NCI-H526 treated with DMSO at 0.1 percent for 48 hours (cell line): ENCODE measurements at places on chromosomes 6 and 20.

- no peak for DNase-seq
These were observed 215.8 kb upstream of the FOXA2 start for GRCh38 chr20:22800129-22800528.

DNA sequence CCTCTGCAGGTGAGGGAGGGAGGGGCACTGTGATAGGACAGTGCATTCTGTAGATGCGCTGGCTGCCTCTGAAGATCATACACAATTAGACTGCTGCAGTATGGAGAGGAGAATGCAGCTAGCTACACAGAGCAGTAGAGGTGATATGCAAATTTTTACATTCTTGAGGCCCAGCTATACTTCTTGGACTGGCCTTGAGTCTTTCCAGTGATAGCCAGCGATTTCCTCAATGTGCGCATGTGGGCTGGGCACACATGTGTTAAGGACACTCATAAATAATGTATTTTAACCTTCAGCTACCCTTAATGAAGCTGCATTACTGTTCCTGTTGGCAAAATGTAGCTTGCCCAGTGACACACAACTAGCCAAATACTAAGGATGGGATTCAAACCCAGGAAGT is 19.0 kb downstream of the TTPAL start:
- no peak for DNase-seq

- DNase-seq = no peak
These were observed 238.6 kb downstream of the BTBD3 start for GRCh38 chr20:12156252-12156651.

DNA sequence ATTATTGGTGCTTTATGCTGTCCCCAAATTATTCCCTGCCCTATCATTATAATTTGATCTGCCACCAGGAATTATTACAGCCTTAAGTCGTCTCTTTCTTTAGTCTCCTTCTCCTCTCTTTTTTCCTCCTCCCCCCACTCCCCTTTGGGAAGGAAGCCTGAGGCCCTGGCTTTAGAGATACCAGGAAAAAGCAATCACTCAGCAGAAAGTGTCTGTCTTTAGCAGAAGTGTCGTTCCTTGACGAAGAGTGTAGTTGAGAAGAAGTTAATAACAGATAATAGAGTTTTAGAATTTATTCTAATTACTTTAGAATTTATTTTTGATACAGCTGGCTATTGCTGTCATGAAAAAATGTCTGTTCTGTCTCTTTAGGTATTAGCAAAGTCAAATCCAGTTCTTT is 16.5 kb downstream of the LIN28B start:
- no peak for DNase-seq

DNA sequence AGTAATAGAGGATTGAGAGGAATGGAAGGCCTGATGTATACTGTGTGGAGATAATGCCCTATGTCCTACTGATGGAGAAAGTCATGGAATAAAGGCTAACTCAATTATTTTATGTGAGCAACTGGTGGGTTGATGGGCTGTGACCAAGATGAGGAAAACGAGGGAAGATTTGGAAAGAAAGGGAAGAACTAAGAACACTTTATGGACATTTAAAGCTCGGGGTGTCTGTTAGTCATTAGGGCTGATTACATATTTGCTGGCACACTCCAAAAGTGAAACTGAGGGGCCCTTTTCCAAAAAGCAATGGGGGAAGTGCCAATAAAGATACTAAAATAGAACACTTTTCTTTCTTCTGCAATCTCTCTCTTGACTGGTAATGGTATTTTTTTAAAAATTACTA is 439.5 kb downstream of the PLCB1 start:
- no peak for DNase-seq

GRCh38 chr20:17674722-17675518 is 7.1 kb downstream of the RRBP1 start:
- no peak for DNase-seq

DNA sequence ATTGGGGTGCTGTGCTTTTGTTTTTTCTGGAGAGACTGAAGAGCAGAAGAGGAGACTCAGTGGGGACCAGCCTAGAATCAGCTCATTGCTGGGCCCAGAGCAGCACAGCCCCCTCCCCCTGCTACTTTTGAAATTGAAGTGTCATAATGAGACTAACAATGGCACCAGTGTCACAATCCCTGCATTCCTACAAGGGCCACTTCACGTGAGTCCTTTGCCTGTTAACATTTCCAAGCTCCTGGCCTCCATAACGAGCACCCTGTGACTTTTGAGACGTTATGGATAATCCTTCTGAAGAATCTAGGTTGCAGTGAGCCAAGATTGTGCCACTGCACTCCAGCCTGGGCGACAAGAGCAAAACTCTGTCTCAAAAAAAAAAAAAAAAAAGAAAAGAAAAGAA is 41.7 kb downstream of the CNBD2 start:
- DNase-seq = no peak

- no peak for DNase-seq
These were observed 33.6 kb upstream of the FUCA2 start for GRCh38 chr6:143545165-143545564.

GRCh38 chr6:25173951-25174474 is 105.2 kb upstream of the CARMIL1 start:
- no peak for DNase-seq

GRCh38 chr6:26240157-26241032 is 124.6 kb upstream of the BTN3A2 start:
- no peak for DNase-seq

- DNase-seq = no peak
These were observed 59.2 kb downstream of the SYNJ2 start for GRCh38 chr6:158040804-158041347.

GRCh38 chr6:44234101-44235025 is 11.0 kb downstream of the SLC29A1 start:
- DNase-seq = no peak

GRCh38 chr6:135624402-135625295 is 127.1 kb upstream of the AHI1 start:
- no peak for DNase-seq

DNA sequence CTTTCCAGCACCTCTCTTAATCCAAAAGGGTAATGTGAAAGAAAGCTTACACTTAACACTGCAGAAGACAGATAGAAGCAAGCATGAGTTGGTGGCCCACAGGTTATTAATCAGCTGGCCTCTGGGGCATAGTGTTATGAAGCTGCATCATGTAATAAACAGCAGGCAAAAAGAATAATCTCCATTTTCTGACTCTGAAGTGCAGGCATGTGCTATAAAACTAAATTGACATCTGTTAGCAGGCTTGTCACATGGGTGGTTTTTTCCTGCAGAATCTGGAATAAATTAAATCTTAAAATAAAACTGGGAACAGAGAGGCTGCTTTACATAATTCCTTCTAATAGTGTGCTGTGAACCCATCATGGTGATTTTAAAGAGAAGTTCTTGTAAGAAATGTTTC is 73.3 kb downstream of the METTL24 start:
- no peak for DNase-seq

DNA sequence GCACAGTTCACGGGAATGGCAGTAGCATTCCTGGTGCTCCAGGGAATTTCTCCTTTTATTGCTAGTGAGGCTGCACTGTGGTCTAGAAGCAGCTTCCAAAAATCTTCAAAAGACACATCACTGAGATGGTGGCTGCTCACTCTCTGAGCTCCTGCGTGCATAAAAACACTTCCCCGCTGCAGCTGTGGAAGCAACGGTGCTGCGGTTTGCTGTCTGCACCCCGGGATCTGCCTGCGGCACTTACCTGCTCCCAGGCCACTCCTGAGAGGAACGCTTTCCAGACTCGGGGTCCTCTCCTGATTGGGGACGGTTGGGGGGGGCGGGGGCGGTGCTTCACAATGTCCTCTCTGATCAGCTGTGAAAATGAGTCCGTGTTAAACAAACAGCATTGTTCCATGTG is 77.9 kb downstream of the TMEM242 start:
- DNase-seq = no peak

GRCh38 chr6:20948556-20948955 is 414.3 kb downstream of the CDKAL1 start:
- no peak for DNase-seq

DNA sequence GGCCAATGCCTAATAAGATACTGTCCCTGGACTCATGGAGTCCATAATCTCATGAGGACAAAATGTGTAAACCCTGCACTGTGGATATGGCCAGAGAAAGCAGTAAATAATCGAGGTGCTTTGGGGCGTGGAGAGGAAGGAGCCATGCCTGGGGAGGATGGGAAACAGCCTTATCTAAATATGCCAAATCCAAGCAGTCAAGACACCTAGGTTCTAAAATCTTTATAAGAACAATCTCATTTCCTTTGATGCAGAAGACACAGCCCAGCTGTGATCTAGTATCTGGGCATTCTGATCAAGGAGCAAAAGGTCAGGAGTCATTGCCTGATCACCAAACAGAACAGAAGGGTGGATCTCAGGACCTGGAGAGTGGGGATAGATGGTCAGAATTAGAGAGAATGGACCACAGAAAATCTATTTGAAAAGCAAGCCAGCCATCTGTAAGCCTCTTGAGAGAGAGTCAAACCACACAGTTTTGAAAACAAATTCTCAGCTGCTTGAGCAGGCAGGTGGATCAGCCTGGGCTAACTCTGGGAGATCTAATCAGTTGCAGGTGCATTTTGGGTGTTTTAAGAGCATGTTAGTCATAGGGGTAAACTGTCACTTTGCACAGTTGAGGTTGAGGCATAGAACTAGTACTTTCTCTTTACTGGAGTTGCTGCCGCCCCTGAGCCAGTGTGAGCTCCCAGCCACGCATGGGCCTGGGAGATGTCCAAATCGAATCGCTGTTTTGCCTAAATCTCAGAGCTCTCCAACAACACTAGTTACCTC is 130.8 kb upstream of the TNFAIP3 start:
- no peak for DNase-seq

- no peak for DNase-seq
These were observed 22.1 kb downstream of the SNHG17 start for GRCh38 chr20:38412877-38413577.

DNA sequence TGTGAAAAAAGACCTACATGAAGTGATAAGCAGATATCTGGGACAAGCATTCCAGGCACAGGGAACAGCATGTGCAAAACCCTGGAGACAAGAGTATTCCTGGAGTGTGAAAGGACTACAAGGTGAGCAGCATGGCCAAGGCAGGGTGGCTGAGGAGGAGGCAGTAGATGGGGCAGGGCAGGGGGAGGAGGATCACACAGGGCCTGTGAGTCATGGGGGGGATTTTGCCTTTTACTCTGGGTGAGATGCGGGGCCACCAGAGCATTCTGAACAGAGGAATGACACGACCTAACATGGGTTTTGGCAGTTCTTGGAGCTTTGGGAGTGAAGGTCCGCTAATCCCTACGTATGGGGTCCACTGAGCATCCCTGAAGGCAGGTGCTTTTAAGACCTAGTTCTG is 69.8 kb upstream of the CCN6 start:
- DNase-seq = no peak

DNA sequence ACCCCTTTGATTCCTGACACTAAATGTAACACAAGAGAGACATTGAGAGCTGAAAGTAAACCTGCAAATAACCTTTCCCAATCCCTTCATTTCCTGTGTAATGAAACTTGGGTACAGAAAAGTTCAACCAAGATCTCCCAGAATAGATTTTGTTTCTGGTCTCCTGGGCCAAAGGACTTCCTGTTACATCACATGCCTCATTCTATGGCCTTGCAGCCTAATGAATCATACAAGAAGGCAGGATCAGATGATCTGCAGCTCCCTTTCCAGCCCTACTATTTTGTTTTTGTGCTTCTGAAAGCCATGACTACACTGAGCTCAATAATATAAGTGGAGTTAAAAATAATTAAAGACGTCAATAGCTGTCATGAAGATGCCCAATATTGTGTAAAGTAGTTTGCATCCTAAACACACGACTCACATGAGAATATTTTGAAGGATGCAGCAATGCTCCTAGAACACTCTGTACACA is 73.4 kb upstream of the NOX3 start:
- DNase-seq = no peak

- no peak for DNase-seq
These were observed 495.2 kb upstream of the FLRT3 start for GRCh38 chr20:14832630-14833029.

DNA sequence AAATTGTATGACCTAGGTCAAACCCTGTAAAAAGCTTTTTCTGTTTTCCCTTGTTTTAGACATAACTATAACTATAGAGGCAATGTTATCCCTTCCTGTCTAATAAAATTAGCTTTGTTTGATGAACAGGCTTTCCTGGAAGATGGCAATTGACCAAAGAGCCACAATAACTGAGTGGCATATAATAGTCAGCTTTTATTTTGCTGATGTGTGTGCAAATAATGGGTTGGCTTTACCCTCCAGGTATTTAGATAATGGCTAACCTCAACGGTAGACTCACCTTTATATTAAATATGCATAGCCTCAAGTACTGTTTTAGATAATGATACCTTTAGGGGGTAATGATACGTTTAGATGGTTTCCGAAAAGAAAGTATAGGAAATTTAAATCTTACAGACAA is 15.0 kb downstream of the TBXT start:
- no peak for DNase-seq

DNA sequence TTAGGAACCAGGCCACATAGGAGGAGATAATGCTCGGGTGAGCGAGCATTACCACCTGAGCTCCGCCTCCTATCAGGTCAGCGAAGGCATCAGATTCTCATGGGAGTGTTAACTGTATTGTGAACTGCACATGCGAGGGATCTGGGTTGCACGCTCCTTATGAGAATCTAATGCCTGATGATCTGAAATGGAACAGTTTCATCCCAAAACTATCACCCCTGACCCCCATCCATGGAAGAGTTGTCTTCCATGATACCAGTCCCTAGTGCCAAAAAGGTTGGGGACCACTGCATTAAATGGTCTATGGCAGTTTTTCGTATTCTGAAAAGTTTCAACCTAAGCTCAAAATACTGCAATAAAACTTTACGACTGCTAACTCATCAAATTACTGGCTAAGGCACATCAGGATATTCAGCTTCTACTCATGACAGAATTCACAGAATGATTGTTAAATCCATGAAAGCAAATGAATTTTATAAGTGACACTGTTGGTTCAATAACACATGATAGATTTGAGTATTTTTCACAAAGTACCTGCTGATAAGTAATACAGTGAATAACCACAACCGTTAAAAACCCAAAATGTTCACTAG is 25.9 kb downstream of the RNF217 start:
- DNase-seq = no peak

- DNase-seq = peak; percentile 32
These were observed 6.6 kb upstream of the HEBP2 start for GRCh38 chr6:138397128-138398122.

- no peak for DNase-seq
These were observed 144.7 kb downstream of the ERMARD start for GRCh38 chr6:169895926-169896761.

GRCh38 chr20:16821211-16822089 is 73.3 kb downstream of the OTOR start:
- DNase-seq = peak; percentile 10

DNA sequence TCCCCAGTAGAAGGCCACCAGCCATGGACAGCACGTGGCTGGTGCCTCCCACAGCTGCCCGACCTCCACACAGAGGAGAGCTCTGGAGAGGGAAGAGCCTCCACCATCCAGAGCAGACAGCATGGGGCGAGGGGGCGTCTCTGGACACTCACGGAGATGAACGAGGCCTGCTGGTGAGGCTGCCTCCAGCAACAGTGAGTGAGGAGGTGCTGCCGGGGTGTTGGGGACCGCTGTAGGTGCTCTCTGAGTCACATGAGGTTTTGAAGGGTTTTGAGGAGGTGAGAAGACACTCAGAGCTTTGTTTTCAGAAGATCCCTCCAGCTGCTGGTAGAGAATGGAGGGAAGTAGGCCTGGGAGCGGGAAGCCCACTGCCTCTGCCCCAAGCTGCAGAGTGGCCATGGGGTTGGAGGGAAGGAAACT is 65.6 kb downstream of the THBS2 start:
- no peak for DNase-seq

GRCh38 chr20:2300420-2300819 is 4.6 kb downstream of the TGM3 start:
- no peak for DNase-seq
